ENCODE measurements at places on chromosomes 12 and 14.

DNA sequence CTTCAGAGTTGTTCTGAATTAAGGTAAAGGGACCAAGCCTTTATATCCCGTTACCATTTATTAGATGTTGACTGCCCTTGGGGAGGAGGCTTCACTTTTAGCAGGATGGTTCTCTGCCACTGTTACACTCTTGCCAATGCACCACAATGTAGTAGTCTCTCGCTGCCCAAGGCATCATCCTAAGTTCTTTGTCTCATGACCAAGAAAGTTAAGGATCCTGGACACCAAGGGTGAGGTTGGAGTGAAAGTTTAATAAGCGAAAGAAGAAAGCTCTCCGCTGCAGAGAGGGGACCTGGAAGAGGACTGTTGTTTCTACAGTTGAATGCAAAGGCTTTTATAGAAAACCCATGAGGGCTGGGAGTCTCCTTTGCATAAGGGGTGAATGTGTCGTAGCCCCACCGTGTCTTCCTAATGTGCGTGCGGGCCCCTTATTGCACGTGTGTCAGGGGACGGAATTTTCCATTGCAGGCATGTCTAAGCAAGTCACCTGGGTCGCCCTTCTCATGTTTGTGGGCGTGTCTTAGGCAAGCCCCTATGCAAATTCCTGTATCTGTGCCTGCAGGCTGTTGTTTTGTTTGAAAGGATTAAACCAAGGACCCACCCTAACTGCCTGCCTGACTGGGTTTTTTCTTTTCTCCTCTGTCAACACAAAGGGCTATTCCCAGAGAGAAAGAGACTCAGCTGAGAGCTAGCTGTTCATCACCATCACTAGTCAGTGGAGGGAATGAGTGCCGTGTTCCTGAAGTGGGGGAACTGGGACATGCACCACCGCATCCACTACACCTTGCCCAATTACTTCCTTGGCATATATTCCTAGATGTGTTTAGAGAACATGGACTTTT is 17.6 kb upstream of the RNASE1 start:
- DNase-seq, result no peak

GRCh38 chr14:39434401-39434800 is 2.2 kb upstream of the FBXO33 start:
- no peak for DNase-seq

DNA sequence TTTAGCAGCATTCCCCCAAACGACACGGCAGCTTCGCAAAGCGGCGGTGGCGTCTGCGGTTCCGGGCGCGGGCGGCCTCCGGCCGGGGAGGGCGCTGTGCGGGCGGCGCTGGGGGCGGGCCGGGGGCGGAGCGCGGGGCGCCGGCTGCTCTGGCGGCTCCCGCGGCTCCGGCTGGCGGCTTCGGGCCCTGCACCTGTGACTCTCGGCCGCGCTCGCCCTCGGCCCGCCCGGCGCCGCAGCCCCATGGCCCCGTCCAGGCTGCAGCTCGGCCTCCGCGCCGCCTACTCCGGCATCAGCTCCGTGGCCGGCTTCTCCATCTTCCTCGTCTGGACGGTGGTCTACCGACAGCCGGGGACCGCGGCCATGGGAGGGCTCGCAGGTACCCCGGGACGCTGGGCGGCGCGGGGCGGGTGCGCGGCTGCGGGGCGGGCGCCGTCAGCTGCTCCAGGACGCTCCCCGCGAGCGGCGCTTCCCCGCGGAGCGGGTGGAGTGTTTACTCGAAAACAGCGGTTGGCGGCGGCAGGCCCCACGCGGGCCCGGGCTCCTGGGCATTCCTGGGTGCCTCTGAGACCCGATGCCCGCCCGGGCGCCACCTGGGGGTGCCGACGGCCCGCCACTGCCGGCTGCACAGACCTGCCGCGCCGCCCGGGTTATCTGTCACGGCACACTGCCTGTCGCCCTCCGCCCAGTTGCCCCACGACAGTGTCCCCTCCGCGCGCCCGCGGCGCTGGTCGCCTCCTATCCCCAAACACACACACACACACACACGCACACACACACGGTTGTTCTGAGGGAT is at the start of gene SLC48A1:
TSS of gene SLC48A1 (plus strand) at position 177 of the 796 bp plus-strand sequence. CDS start at position 244, 67 bp downstream.
- DNase-seq, result peak; percentile 47

- no peak for DNase-seq
Measured at GRCh38 chr12:3304436-3305165, 186.4 kb upstream of the PRMT8 start.

- no peak for DNase-seq
Measured at GRCh38 chr12:53699678-53700025, 23.8 kb upstream of the ATP5MC2 start.

GRCh38 chr12:58764100-58764953 is 156.0 kb downstream of the LRIG3 start:
- no peak for DNase-seq

DNA sequence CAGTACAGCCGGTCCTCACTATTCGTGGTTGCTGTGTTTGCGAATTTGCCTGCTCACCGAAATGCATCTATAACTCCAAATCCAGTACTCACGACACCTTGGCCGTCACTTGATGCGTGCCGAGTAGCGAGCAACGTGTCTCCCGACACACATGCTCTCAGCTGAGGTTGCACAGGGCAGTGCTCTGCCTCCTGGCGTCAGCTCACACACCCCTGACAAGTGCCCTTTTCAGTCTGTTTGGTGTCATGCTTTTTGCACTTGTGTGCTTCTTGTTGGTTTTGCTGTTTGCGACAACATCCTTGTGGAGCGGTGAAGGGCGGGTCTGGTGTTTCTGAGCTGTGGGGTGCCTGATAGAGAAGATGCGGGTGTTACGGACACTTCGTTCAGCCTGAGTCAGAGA is 110.4 kb upstream of the RFLNA start:
- DNase-seq, result no peak

- no peak for DNase-seq
Measured at GRCh38 chr12:75672200-75672599, 160.8 kb upstream of the KRR1 start.

- DNase-seq, result no peak
Measured at GRCh38 chr12:125889742-125890141, 824.5 kb downstream of the AACS start.
